ENCODE measurements at places on chromosomes 7 and 10. TPM values are rescaled to one million over a fixed set of nuclear protein-coding genes. Genes with fewer than 3 reads are reported as not detected.

DNA sequence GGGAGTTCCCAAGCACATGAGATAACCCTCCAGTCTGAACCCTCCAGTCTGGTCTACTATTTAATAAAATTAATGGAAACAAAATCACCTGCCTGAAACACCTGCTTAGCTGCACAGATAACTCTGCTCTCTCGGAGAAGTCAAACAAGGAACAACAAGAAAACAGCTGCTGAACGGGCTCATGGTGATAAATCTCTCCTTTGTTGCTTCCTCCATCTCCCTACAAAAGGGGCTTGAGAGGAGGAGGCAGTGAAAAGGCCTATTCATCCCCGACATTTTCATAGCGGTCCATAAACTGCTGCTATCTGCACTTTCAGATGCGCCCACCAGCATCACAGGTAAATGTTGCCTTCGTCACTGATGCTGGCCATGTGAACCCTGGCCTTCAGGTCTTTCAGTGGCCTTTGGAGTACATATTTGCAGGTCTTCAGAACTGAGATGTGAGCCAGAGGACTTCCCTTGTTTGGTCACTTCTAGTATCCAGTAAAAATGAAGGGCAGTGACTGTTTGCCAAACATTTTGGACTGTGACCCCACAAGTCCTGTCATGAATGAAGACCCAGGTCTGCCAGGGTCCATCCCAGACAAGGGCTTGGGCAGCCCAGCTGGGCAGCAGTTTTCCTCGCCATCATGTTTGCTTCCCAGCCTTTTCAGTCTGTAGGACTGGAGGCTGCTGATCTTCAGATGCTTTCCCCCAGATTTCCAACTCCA lies 15.9 kb downstream of the FKBP6 start:
- no peak for DNase-seq

DNA sequence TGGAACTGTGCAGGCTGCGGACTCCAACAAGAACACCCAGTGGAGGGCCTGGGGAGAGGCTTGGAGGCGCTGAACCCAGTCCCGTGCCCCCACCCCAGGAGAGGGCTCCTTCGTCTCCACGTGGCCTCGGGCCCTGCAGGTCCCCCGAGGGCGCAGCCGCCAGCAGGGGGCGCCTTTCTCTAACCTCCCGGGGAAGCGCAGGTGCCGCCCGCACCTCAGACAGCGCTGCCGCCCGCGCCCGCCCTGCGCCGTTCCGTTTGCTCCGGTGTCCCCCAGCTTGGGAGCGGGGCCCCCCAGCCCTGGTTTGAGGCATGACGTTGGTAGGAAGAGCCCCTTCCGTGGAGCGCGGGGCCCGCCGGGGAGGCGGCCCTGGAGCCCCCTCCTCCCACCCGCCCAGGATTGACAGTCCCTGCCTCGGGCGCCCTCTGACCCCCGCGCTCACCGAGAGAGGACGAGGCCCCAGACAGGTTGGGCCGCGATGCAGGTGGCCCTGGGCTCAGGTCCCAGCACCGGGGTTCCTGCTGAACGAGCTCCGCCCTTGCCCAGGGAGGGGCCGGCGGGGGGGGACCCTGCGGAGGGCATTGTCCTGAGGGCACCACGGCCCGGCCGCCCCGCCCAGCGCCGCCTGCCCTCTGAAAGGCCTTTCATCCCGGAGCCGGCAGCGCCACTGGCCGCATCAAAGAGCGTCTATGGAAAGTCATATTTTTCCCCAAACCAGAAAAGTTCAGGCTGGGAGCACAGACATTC lies 42.8 kb downstream of the FOXL3 start:
- DNase-seq = no peak

GRCh38 chr7:139714163-139714901 lies 63.5 kb downstream of the HIPK2 start:
- DNase-seq = no peak

DNA sequence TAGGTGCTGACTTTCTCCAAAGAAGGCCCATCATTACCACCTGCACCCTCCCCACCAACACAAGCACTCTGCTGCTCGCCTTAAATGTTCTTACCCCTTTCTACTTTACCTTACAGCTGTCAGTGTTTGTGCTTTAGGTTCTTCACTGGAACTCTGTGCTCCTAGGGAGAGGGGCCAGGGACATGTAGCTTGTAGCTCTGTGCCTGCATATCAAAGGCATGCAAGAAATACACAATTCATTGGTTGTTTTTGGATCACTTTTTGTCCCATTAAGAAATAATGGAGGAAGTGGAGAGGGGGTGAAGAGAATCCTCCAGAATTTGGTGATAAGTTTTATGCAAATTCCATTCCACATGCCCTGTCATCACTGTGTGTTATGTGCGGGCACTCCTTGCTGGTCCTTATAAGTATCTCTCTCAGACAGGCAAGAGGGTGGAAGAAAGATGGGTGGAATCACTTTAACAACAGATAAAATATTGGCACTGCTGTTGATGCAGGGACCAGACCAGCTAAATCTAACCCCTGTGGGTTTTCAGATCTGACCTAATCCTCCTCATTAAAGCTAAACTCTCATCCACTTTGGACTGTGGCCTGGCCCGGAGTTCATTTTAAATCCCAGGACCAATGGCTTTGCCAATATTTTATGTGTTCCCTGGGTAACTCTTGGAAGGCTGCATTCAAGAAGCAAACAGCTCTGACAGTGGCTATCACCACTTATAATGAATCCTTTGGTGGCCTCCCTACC lies 375.8 kb upstream of the NFE2L3 start:
- no peak for DNase-seq

DNA sequence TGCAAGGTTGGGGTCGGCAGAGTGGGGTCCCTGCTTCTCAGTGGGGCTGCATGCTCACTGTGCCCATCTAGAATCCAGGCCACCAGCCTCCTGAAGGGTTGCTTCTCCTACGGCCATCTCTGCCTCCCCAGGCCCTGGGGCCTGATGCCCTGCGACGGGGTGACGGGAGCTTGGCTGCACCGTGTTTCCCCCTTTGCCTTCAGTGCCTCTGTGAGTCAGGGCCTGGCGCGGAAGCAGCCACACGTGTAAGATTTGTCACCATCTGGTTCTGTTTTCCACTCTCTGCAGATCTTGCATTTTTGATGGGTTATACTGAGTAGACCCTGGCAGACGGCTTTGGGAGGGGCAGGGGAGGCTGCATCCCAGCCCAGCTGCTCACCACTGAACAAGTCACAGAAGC lies 7.2 kb downstream of the ADAMTS14 start:
- peak; percentile 81 for DNase-seq

Gene COL17A1
- polyA plus RNA-seq = 0.02 TPM

Gene PTN
- polyA plus RNA-seq = 33.5 TPM
